ENCODE measurements at places on chromosomes 5 and 9. TPM values are rescaled to one million over a fixed set of nuclear protein-coding genes. Genes with fewer than 3 reads are reported as not detected.

DNA sequence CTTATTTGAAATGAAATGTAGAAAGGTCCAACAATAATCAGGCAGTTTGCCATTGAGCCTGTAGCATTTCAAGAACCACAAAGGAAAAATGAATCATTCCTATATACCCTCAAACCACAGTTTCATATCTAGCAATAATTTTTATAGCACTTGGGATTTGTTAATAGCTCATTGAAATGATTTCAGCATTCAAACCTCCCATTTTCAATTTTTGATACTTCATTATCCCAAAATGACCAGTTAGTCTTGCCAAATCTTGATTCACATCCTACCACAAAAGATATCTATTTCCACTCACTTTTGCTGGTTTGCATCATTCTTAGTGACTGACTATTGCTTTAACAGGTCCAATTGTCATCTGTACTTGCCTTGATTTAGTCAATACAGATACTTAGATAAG is 790.1 kb downstream of the TLE1 start:
- DNase-seq: no peak

- no peak for DNase-seq
Observed at GRCh38 chr9:117278020-117278419, 136.8 kb downstream of the ASTN2 start.

DNA sequence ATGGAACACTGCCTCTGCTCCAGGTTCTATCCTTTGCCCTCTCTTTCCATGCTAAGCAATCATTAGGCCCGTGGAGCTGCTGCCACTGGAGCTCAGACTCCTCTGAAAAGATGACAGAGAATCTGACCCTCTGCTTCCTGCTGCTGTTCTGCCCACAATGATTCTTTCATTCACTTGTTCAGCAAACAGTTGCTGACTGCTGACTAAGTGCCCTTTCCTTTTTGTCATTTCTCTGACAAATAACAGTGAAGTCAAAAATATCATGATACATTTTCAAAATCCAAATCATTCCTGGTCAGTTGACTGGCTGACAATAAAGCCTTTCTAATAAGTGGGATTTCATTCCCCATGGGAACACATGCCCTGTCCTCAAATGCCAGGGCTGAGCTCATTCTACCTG is 110.1 kb downstream of the SIL1 start:
- no peak for DNase-seq

GRCh38 chr5:89954916-89955315 is 454.6 kb downstream of the CETN3 start:
- no peak for DNase-seq

GRCh38 chr9:87663556-87663955 is 62.4 kb upstream of the CTSL start:
- DNase-seq: no peak

Gene FBXL7
- 27.8 TPM for total RNA-seq

Gene COL5A1
- 89.5 TPM for total RNA-seq

Gene MEIKIN
- not detected for total RNA-seq

Data from esophagus muscularis mucosa (tissue), 4 donors.